Omental fat pad (tissue), 4 donors: ENCODE measurements at places on chromosomes 12 and 14. TPM values are rescaled to one million over a fixed set of nuclear protein-coding genes. Genes with fewer than 3 reads are reported as not detected.

KCNMB4 gene
- total RNA-seq, result 1.8 TPM

GRCh38 chr12:29694002-29694401 lies 89.7 kb downstream of the TMTC1 start:
- DNase-seq, result no peak

INHBC gene
- total RNA-seq, result not detected

- no peak for DNase-seq
Measured at GRCh38 chr12:3692616-3693365, 60.1 kb downstream of the CRACR2A start.

RAD9B gene
- total RNA-seq, result 0.60 TPM

DNA sequence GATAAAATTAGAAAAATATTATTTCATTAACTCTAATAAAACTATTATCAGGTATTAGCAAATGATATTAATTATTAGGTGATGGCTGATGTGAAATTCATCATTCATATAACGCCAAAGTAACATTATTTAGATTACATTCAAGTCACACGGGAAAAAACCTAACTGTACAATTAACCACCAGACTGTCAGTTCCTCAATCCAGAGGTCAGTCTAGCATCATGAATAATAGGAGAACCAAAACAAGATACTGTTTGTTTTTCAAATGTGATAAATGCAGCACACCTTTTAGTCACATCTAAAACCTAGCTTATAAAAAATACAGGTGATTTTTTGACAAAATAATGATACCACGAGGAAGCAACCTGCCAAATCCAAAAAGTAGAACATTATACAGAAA lies 19.6 kb downstream of the SENP1 start:
- DNase-seq, result no peak
